Type B pancreatic cell (in vitro differentiated cells): ENCODE measurements at places on chromosomes 12 and 14.

DNA sequence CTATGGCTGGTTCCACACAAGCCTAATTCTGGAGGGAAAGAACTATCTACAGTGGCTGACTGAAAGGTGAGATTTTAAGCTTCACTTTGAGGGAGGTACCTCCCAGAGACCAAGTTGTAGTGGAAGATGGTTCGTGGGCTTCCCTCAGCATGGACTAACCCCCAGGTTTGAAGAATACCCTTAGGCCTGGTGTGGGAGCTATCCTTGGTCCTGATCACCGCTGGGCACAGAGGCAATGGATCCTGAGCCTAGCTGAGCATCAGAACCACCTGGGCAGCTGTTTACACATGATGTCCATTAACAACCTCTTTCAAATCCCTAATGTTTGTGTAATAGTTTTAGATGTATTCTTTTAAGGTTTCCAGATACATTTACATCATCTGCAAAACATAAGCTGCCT is 10.3 kb downstream of the DAO start:
- no peak overlapping the region for H3K27ac ChIP-seq
- H3K4me1 ChIP-seq: no peaks in the 10 kb centered on the region
- H3K36me3 ChIP-seq: no peaks in the 10 kb centered on the region
- no peak overlapping the region for H3K4me3 ChIP-seq
- H3K27me3 ChIP-seq: peaks cover 9% of the 10 kb centered on the region

DNA sequence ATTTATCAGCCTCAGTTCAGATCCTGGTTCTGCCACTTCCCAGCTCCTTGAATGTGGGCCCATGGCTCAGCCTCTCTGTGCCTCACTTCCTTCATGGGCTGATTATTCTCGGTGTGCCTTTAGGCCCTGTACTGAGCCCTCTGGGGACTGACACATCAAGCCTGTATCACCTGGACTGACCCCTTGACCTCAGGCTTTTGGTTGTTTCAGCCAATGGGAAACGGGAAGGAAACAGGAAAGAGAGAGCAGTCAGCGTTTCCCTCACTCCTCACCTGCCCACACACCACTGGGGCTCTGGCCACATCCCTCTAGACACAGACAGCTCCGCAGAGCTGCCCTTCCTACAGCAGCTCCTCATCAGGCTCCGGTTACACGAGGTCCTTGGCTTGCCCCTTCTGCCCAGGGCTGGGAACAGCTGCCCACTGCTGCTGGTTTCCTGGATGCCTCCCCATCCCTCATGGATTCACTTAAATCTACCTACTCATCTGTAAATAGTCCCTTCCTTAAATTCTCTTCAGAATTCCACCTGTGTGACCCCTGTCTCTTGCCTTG is 37.0 kb upstream of the ITPR2 start:
- H3K4me3 ChIP-seq: no peak overlapping the region
- H3K27me3 ChIP-seq: no peaks in the 10 kb centered on the region
- H3K36me3 ChIP-seq: no peaks in the 10 kb centered on the region
- no peak overlapping the region for H3K27ac ChIP-seq

- peak overlapping the region; percentile 86 for H3K27ac ChIP-seq
- H3K4me3 ChIP-seq: peak overlapping the region; percentile 90
- DNase-seq: no peak
- H3K27me3 ChIP-seq: no peaks in the 10 kb centered on the region
- H3K36me3 ChIP-seq: no peaks in the 10 kb centered on the region
- H3K4me1 ChIP-seq: peaks cover 9% of the 10 kb centered on the region
Measured at GRCh38 chr12:131895640-131896079, 1.2 kb downstream of the ULK1 start.

DNA sequence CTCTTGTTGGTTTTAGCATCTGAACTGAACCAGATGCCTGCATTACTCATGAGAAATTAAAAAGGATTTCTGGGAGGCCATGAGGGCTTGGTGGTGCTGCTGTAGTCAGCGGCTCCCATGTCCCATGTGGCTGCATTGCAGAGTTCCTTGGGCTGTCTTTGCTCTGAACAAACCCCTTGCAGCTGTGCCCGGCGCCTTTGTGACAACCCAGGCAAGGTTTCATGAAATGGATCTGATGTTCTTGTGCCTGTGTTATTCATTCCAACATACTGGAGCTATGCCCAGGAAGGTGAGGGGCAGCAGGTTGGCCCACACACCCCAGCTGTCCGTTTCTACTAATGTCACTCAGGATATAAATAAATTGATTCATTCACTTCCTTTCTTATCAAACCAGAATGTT is 40.8 kb downstream of the TGFB3 start:
- no peak overlapping the region for H3K4me3 ChIP-seq
- H3K36me3 ChIP-seq: peaks cover 13% of the 10 kb centered on the region
- H3K27me3 ChIP-seq: no peaks in the 10 kb centered on the region
- H3K4me1 ChIP-seq: peaks cover 6% of the 10 kb centered on the region
- no peak overlapping the region for H3K27ac ChIP-seq
- DNase-seq: no peak

DNA sequence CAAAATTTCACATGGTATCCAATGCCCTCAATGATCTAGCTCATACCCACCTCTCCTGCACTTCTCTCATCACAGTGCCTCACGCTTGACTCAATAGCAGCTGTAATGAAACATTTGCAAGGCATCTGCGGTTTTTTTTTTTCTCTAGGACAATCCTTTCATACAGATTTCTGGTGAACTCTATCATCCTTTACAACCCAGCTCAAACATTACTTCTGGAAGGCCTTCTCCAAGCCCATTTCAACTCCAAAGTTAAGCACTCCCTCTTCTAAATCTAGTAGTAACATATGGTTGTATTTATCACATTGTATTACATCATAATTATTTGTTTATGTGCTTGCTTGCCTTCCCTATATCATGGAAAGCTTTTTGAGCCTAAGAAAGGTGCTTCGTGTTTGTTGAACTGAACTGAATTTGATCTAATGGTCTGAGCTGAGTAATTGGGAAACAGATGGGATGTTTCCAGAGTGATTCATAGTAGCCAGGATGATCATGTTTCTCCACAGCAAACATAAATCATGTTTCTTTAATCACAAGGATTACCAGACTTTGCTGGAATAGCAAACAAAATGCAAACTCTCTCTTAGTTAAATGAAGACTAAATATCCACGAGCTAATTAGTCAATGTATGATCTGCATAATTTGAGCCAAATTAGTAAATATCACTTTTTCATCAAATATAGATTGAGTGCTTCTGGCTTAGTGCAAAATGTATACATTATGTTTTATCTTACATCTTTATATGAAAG is 14.3 kb downstream of the CFL2 start:
- H3K27me3 ChIP-seq: no peaks in the 10 kb centered on the region
- peak overlapping the region; percentile 0 for H3K27ac ChIP-seq
- no peak overlapping the region for H3K4me3 ChIP-seq
- DNase-seq: no peak
- no peaks in the 10 kb centered on the region for H3K36me3 ChIP-seq

DNA sequence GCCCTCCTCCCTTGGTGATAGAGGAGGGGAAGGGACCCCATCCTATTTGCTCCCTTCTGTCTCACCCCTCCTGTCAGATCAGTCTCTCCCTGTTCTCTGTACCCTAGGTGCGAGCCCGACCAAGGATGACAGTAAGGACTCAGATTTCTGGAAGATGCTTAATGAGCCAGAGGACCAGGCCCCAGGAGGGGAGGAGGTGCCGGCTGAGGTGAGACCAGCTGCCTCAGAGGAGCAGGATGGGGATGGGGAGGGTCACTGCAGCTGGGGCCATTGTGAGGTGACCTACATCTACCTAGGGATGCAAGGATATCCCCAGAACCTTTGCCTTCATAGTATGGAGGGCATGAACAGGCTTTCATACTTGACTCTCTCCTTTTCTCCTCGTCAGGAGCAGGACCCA is 22.2 kb downstream of the AGAP2 start:
- DNase-seq: peak; percentile 24
- H3K27me3 ChIP-seq: no peaks in the 10 kb centered on the region
- H3K4me3 ChIP-seq: no peak overlapping the region
- no peak overlapping the region for H3K27ac ChIP-seq
- H3K36me3 ChIP-seq: peaks cover 21% of the 10 kb centered on the region

GRCh38 chr12:124452576-124453331 is 114.7 kb downstream of the NCOR2 start:
- H3K27ac ChIP-seq: no peak overlapping the region
- no peaks in the 10 kb centered on the region for H3K27me3 ChIP-seq
- H3K4me3 ChIP-seq: no peak overlapping the region
- H3K36me3 ChIP-seq: peaks cover 11% of the 10 kb centered on the region
- no peak for DNase-seq
- peaks cover 15% of the 10 kb centered on the region for H3K4me1 ChIP-seq

- no peak overlapping the region for H3K27ac ChIP-seq
- H3K27me3 ChIP-seq: no peaks in the 10 kb centered on the region
- H3K36me3 ChIP-seq: peaks cover 16% of the 10 kb centered on the region
- no peak overlapping the region for H3K4me3 ChIP-seq
Measured at GRCh38 chr12:10641735-10642500, 28.5 kb upstream of the MAGOHB start.

GRCh38 chr12:27305673-27306456 is 26.8 kb upstream of the BMAL2 start:
- DNase-seq: no peak
- H3K27me3 ChIP-seq: no peaks in the 10 kb centered on the region
- no peak overlapping the region for H3K4me3 ChIP-seq
- H3K27ac ChIP-seq: peak overlapping the region; percentile 1

- no peak overlapping the region for H3K4me3 ChIP-seq
- H3K27ac ChIP-seq: no peak overlapping the region
- DNase-seq: no peak
- H3K4me1 ChIP-seq: no peaks in the 10 kb centered on the region
Measured at GRCh38 chr12:123065676-123066383, 85.1 kb downstream of the PITPNM2 start.

DNA sequence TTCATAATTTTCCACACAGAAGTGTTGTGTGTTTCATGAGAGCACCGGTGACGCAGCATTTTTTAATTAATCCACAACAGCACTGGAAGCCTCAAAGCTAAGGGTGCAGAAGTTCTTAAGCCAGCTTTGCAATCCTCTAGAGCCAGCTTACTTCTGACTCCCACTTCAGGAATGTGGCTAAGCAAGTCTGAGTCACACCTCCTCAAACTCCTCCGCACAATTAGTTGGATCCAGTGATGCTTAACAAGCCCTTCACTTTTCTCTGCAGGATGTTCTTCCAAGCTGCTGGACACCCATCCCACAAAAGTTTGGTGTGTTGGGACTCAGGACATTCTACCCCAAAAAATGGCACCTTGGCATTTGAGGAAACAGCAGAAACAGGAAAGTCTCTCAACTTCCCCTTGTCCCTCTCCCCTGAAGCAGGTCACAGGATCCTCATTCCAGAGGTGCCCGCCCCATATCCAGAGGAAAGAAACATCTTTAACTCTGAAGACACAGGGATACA is 210.0 kb downstream of the PPM1H start:
- H3K36me3 ChIP-seq: peaks cover 17% of the 10 kb centered on the region
- peak overlapping the region; percentile 97 for H3K27ac ChIP-seq
- H3K4me3 ChIP-seq: peak overlapping the region; percentile 58
- peaks cover 43% of the 10 kb centered on the region for H3K4me1 ChIP-seq
- H3K27me3 ChIP-seq: no peaks in the 10 kb centered on the region

DNA sequence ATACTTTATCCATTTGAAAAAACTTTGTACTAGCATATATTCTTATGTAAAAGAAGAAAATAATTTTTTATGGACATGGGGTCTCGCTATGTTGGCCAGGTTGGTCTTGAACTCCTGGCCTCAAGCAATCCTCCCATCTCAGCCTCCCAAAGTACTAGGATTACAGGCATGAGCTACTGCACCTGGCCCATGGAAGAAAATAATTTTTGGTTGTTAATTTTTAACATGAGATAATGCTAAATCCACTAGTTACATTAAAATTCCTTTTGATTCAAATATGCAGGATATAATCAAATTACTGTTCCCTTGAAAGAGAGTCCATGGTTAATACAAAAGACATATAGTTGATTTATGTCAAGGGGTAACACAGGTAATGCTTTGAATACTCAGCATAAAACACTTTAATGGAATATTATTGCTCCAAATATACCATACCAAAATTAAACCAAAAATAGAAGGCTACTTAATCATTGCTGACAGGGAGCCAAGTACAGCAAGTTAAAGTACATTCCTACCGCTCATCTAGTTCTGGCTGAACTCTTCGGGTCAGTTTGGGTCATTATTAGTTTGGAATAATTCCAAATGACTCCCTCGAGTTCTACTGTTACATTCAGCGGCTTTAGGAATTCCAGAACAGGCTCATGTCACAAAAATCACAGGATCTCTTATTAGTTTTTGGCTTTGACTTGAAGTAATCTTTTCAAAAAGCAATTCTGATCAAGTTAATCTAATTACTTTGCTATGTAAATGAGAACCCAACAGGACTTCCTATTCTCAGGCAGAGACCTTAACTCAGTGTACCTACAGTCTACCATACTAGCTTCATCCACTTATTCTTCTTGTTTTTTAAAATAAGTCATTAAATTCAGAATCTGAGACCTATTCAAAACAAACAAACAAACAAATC is 6.1 kb downstream of the SOS2 start:
- DNase-seq: no peak
- H3K4me3 ChIP-seq: peak overlapping the region; percentile 37
- H3K27ac ChIP-seq: peak overlapping the region; percentile 83
- H3K27me3 ChIP-seq: no peaks in the 10 kb centered on the region
- H3K36me3 ChIP-seq: peaks cover 13% of the 10 kb centered on the region

- no peak overlapping the region for H3K27ac ChIP-seq
- H3K4me1 ChIP-seq: no peaks in the 10 kb centered on the region
- no peaks in the 10 kb centered on the region for H3K27me3 ChIP-seq
- DNase-seq: no peak
- peaks cover 4% of the 10 kb centered on the region for H3K36me3 ChIP-seq
Measured at GRCh38 chr12:19181666-19182426, 52.3 kb downstream of the PLEKHA5 start.

- no peak for DNase-seq
- peaks cover 12% of the 10 kb centered on the region for H3K27me3 ChIP-seq
- H3K27ac ChIP-seq: no peak overlapping the region
- no peaks in the 10 kb centered on the region for H3K36me3 ChIP-seq
- no peaks in the 10 kb centered on the region for H3K4me1 ChIP-seq
Measured at GRCh38 chr14:72060460-72060859, 128.2 kb downstream of the RGS6 start.

- no peak overlapping the region for H3K4me3 ChIP-seq
- no peaks in the 10 kb centered on the region for H3K4me1 ChIP-seq
- H3K27me3 ChIP-seq: peaks cover 51% of the 10 kb centered on the region
- peaks cover under 1% of the 10 kb centered on the region for H3K36me3 ChIP-seq
- H3K27ac ChIP-seq: no peak overlapping the region
Measured at GRCh38 chr12:3684449-3685051, 68.4 kb downstream of the CRACR2A start.

DNA sequence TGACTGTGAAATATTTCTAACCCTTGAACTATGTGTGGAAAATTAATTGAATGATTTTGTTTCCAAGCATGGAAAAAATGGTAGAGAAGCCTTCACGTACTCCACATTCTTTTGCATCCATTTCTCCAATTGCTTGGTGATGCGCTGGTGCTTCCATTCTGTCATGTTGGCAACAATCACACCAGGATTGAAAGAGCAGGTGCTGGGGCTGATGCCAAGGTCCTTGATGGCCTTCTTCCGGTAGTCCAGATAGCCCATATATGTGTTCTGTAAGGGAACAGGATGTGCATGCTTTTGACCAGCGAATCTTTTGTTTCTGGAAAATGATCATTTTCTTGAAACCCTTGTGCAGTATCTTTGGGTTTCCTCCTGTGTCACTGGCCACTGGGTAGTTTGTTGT is 28.6 kb downstream of the TDG start:
- DNase-seq: no peak
- no peak overlapping the region for H3K4me3 ChIP-seq
- no peak overlapping the region for H3K27ac ChIP-seq
- H3K4me1 ChIP-seq: no peaks in the 10 kb centered on the region
